RPMI8226 (cell line): ENCODE measurements at places on chromosomes 12 and 14.

DNA sequence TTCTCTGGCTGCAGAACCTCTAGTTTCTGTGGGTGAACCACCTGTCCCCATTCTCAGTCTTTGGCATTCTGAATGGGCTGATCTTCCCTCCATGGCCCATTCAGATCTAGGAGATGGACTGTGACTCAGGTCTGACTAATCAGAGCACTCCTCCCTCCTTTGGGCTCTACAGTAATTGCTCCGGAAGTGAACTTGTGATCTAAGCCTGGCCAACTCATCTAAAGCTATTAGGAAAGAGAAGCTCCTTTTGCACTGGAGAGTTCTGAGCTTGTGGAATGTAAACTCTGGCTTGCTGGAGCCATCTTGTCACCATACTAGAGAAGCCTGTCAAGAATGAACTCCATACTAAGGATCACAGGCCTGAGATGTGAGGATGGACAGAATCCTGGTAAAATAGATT is 168.2 kb downstream of the SUDS3 start:
- no peak for DNase-seq

DNA sequence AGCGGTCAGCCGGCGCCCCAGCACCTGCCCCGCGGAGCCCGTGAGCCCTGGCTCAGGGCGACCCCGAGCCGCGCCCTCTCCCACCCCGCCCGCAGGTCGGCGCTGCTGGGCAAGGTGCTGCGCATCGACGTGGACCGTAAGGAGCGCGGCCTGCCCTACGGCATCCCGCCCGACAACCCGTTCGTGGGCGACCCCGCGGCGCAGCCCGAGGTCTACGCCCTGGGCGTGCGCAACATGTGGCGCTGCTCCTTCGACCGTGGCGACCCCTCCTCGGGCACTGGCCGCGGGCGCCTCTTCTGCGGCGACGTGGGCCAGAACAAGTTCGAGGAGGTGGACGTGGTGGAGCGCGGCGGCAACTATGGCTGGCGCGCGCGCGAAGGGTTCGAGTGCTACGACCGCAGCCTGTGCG is 14.4 kb downstream of the HHIPL1 start:
- DNase-seq = no peak

DNA sequence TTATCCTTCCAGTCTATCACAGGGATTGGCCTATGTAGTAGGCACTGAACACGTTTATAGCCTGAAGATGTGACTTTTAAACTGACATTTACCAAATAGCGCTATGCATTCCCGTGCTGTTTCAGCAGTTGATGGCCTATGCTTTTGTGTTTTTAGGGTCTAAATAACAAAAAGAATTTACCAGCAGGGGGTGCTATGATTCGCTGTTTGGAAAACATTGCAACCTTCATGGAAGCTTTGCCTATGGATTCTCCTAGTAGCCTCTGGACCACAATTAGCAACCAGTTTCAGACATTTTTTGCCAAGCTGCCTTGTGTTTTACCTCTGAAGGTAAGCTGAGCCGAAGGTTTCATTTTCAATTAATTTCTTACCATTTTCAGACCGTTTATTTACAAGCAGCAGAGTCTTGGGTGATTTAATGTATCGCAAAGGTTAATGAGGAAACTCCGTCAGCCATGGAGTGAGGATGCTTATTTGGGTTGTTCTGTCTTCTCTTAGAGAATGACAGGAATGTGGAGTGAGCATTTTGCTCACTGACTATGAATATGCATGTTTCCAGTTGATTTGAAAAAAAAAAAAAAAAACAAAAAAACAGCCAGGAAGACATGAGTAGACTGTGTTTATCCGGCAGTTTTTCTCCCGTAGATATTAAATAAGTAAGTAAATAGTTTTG is 133.1 kb downstream of the PRIMA1 start:
- DNase-seq = peak; percentile 55

DNA sequence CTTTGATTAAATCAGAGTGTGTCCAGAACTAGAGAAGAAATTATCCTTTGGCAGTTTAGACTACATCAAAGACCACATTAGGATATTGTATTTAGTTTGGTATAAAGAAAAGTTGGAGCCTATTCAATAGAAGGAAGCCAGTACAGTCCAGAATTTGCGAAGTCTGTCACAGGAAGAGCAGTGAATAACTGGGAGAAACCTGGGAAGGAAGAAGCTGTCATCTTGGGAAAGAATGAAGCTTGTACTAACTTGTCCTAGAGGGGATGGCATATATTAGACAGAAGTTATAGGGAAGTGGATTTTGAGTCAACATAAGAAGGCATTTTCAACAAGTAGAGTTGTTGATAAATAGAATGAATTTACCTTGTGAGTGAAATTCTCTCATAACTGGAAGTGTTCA is 386.7 kb downstream of the LRIG3 start:
- DNase-seq = no peak

GRCh38 chr14:76484355-76484754 is 108.4 kb downstream of the ESRRB start:
- DNase-seq = no peak

- no peak for DNase-seq
Observed at GRCh38 chr14:95577067-95577800, 42.4 kb downstream of the GLRX5 start.

GRCh38 chr12:64611341-64612284 is 1.3 kb downstream of the RASSF3 start:
- peak; percentile 36 for DNase-seq

- DNase-seq = no peak
Observed at GRCh38 chr14:93510056-93510455, 79.3 kb downstream of the UNC79 start.

DNA sequence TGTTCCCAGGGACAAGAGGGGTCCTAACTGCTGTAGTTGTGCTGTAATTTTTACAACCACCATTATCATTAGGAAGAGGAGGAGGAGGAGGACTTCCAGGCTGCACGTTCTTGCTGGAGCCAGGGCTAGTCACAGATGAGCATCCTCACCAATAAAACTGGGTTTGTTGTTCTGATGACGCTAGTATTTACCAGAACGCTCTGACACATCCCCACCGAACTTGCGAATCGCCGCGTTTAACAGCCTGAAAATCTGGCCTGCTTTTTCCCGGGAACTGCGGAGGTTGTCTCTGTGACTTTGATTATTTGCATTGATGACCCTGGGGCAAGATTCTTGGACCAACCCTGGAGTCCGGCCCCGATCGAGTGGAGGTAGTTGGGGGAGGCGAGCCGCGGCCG is 10.2 kb downstream of the TBX5 start:
- DNase-seq = no peak

- DNase-seq = peak; percentile 63
Observed at GRCh38 chr14:70955543-70956480, 48.6 kb downstream of the PCNX1 start.

- DNase-seq = peak; percentile 28
Observed at GRCh38 chr12:125633686-125634085, 568.5 kb downstream of the AACS start.

DNA sequence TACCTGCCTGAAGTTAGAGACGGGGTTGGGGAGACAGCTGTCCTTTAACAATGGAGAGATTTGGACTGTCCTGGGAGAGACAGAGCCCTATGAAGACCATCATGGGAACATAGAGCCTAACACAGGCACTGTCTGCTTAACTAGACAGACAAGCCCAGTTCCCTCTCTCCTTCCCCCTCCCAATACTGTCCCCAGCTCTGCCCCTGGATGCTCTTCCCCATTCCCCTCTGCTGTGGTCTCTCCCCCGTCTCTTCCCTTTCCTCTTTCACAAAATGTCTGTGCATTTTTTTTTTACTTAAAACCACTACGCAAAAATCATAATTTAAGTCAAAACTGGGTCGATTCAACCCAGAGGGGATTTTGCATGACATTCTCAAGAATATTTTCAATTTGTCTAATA is 232.9 kb downstream of the CHST11 start:
- no peak for DNase-seq

DNA sequence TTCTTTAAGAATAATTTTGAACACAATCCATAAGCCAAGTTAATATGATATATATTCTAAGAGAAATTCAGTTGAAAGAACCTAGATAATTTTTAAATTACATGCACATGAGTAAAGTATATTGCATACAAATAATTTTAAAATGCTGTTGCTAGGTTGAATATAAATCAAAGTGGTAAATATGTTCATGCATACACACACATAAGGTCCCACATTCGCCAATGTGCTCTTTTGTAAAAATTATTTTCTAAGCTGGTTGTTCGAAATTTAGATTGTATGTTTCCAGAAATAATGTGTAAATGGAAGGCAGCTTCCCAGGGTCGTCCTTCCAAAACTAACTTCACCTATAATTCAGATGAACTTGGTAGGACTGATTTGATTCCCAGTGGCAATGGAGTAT is 173.7 kb upstream of the CCDC196 start:
- DNase-seq = no peak

DNA sequence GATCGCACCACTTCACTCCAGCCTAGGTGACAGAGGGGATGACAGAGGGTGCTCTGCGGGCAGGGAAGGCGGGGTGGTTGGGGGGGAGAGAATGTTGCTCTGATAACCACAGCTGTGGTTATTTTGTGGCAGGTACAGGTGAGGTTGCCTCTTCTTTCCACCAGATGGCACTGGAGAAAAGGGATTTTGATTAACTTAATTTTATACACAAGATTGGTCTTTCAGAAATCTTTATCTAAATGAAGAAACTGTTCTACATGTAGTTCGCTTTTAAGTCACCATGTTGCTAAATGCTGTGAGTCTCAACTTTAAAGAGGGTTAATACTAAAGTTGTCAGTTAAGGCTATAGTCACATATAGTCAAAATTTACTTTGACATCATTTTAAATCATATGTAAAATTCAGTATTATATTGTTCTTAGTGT is 25.7 kb downstream of the FGF23 start:
- peak; percentile 41 for DNase-seq

DNA sequence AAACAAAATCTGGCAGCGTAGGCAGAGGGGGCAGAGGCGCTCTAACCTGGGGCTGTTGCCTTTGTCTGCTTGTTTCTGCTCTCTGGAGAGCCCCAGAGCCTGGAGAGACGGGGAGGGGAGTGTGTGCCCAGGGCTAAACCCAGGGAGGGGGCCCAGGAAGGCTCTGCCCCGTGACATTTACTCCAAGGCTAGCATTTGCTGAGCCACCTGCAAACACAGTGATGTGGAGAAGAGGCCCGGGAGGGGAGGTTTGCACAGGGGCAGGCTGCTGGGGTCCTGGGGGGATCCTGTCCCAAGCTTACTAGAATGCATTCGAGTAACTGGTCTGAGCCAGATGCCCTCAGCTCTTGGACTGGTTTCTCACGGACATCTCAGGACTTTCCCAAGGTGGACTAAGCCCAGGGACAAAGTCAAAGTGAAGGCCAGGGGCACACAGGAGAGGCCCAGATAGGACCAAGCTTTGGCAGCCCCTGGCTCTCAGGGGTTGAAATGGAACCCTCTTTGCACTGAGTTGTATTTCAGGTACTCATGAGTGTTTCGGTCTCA is 12.0 kb downstream of the MEG3 start:
- DNase-seq = no peak

DNA sequence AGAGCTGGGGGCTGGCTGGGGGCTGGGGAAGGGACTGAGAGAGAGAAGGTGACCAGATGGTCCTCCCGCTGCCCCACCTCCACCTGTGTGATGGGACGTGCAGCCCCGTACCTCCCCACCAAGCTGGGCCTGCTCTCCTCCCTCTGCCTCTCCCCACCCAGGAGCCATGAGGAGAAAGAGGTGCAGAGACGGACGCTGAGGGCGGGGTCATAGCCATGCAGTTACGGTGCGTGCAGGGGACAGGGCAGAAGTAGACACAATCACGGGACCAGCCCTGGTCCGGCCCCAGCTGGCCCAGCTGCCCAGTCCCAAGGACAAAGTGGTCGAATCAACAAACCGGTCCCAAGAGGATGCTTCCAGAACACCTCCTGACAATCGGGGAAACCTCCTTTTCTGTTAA is 33.2 kb downstream of the RFLNA start:
- DNase-seq = no peak

DNA sequence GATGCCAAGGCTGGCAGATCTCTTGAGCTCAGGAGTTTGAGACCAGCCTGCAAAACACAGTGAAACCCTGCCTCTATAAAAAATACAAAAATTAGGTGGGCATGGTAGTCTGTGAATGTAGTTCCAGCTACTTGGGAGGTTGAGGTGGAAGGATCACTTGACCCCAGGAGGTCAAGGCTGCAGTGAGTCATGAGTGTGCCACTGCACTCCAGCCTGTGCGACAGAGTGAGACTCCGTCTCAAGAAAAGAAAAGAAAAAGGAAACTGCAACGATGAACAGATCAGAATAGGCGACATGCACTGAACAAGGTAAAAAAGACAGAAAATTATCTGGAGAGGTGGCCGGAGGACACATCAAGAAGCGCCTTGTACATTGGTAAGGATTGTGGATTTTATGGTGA is 273.7 kb upstream of the AMIGO2 start:
- DNase-seq = no peak

DNA sequence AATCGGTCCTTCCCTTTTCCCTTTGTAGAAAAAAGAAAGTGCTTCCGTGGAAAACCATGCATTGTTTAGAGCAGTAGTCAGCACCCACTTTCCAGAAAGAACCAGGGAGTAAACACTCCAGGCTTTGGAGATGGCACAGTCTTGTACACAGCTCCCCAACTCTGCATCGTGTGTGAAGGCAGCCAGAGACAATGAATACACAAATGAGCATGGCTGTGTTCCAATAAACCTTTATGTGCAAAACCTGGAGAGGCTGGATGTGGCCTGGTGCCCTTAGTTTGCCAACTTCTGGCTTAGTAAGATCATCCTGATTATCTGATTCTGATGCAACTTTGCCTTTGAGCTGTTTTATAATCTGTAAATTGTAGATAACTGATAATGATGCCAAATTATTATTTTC is 463.4 kb upstream of the TMEM132C start:
- DNase-seq = no peak

DNA sequence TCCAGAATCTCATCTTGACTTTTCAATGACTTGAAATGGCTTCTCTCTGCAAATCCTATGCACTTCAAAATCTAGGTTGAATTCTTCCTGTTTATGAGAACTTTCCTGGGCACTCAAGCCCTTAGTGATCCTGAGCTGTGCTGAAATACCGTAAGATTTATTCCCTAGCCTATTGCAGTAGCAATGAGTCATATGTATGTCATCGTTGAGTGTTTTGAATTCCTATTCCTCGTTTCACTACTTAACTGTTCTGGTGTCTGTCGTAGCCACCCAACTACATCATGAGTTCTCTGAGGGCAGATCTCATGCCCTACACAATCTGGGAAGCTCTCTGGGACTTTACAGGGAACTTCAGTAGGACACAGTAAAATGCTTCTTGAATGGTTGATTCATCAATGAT is 190.8 kb upstream of the TMEM132C start:
- DNase-seq = no peak

- no peak for DNase-seq
Observed at GRCh38 chr14:80152166-80152565, 59.1 kb downstream of the DIO2 start.

- no peak for DNase-seq
Observed at GRCh38 chr14:37090026-37090425, 82.4 kb downstream of the SLC25A21 start.

- no peak for DNase-seq
Observed at GRCh38 chr12:93181409-93181965, 196.2 kb upstream of the NUDT4 start.

- no peak for DNase-seq
Observed at GRCh38 chr12:77002382-77002781, 63.0 kb downstream of the E2F7 start.

GRCh38 chr12:22083167-22083566 is 37.1 kb downstream of the CMAS start:
- DNase-seq = peak; percentile 39

- no peak for DNase-seq
Observed at GRCh38 chr14:100416081-100416680, 93.0 kb downstream of the SLC25A47 start.
